ENCODE measurements at places on chromosomes 7 and 10. TPM values are rescaled to one million over a fixed set of nuclear protein-coding genes. Genes with fewer than 3 reads are reported as not detected.

- DNase-seq: no peak
Measured at GRCh38 chr7:90552521-90552920, 43.6 kb upstream of the CDK14 start.

Gene ABCB4
- 0.07 TPM for total RNA-seq

Gene TET1
- total RNA-seq: 2.8 TPM

- DNase-seq: no peak
Measured at GRCh38 chr7:37719077-37719476, 35.5 kb downstream of the GPR141 start.

DNA sequence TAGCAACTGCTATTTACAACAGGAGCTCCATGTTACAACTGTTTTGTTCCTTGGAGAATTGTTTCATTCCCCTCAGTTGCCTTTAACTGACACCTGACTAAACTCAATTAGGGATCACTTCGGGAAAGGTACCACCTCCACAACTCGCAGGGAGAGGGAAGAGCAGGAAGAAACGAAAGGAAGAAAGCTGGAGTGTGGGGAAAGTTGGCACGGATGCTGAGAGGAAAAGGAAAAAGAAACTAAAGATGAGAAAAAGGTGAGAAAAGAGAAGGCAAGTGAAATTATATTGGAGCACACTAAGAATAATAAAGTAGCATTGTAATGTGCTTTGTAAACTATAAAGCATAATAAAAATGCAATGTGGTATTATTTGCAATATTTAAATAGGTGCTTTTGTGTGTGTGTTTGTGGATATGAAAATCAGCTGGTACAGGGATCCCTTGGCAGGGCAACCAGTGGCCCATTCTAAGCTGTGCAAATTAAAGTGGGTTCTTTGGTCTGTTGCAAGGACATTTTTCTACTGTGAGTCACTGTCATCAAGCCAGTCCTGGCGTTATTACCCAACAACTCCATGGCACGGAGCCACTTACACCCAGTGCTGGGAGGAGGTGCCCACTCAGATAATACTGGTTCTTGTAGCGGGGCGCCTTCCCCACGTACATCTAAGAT is 45.9 kb downstream of the HIPK2 start:
- peak; percentile 88 for DNase-seq

DNA sequence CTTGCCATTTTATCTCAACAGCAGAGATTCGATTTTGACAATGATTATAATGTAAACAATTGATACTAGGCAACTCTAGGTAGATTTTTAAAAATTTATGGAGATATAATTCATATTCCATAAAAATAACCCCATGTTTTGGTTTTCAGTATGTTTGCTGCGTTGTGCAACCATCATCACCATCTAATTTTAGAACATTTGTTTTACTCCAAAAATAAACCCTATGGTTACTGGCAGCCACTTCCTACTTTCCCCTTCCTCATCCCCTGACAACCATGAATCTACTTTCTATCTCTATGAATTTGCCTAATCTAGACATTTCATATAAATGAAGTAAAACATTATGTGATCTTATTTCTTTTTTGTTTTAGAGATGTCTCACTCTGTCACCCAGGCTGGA is 401.9 kb downstream of the THSD7A start:
- no peak for DNase-seq

GRCh38 chr10:23585666-23586065 is 146.8 kb downstream of the OTUD1 start:
- DNase-seq: no peak

Gene FZD8
- 16.5 TPM for total RNA-seq

DNA sequence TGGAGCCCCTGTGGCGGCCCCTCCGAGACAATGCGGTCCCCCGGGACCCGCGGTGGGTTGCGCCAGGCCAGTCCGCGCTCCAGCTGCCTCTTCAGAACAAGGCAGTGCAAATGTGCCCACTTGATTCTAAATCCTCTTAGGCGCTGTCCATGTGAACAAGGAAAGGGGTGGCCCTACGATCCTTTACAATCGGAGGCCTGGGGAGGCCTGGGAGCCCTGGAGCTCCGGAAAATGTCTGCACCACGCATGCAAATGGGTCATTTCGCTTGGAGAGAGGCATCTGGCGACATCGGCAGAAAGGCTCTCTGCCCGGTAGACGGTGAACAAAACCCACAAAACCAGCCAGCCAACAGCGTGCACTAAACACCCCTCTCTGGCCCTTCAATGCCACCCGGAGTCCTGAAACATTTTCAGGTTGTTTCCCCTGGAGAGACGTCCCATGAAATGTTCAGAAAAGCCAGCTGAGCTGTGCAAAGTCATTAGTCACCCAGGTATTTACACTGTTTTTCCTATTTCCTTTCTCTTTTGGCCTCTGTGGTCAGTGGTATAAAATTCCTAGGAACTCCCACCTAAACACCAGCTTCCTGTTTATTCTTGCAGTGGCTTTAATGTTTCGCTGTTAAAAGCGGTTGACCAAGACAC is 102.8 kb upstream of the ZNF438 start:
- DNase-seq: no peak

Gene NKX2-3
- total RNA-seq: 0.25 TPM

DNA sequence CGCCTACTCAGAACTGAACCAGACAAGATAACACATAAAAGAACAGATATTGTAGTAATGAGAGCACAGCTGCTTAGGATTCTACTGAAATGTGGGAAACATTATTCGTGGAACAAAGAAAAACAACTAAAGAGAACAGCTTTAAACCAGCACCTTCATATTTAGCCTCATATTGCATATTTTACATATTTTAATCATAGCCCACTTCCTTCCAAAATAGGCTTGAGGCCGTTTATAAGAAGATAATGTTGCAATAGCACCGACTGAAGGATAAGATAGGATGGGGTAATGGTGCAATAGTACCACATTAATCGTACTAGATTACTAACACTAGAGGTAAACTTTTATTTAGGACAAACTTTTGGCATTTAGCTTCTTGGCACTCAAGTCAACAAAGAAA is 71.3 kb downstream of the KCND2 start:
- no peak for DNase-seq

DNA sequence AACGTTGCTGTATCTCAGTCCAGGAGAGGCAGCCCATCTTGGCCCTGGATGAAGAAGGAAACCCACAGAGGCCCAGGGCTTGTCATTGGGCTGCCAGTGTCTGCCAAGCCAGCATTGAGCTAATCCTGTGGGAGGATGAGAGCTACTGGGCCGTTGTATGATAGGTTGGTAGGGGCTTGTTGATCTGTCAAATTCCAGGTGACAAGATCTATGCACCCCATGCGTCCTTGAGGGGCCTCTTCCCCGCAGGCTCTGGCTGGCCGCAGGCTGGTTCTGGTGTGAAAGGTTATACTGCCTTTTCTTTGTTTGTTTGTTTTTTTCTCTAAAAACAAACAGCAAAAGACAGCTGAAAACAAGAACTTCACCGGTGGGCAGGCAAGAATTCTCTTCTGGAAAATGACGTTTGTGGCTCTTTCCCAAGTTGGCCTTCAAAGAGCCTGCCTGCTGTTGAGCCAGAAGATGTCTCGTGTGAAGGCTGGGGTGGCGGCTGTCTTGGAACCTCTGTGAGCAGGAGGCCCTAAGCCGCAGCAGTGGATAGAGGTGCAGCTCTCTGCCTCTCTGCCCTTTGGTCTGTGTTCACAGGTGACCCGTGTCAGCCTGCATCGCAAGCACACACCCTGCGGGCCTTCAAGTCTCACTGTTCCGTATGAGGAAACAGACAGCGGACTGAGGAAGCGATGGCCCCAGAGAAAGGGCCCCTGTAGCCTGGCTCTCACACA is 23.3 kb downstream of the CYP17A1 start:
- DNase-seq: no peak

- DNase-seq: no peak
Measured at GRCh38 chr7:141641876-141642275, 60.1 kb downstream of the DENND11 start.

- no peak for DNase-seq
Measured at GRCh38 chr7:130290745-130291144, 2.2 kb upstream of the CPA4 start.

GRCh38 chr10:110075686-110076085 is 67.9 kb downstream of the ADD3 start:
- DNase-seq: no peak

- no peak for DNase-seq
Measured at GRCh38 chr7:33667196-33667595, 238.1 kb upstream of the BMPER start.

- no peak for DNase-seq
Measured at GRCh38 chr7:148800677-148801076, 83.4 kb downstream of the EZH2 start.

DNA sequence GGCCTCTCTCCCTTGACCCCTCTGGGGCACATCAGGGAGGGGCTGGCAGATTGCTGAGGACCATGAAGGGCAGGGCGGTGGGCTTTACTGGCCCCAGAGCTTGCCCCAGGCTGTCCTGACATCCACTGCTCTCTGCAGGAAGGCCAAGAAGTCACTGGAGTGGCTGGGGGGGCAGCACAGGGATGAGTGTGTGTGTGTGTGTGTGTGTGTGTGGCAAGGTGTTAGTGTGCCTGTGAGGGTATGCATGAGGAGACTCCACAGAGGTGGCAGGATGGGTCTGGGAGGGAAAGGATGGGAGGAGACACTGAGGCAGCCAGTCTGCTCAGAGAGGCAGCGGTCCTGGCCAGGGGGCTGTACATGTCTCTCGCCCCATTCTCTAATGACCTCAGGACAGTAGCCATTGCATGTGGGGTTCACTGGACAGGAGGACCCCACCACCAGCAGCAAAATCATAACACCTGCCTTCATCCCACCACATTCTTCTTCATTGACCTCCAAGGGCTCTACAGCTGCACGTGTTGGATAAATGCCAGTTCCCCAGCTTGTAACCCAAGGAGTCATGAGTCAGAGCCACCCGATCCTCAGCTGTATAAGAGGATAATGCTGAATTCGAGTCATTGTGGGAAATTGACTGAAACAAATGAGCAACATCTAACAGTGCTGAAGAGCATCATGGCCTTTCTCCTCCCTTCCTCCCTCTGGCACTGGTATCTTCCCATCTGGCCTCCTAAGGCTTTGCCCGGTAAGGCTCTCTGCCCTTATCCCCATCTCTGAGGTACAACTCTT is 720.5 kb downstream of the GRID1 start:
- DNase-seq: no peak

- DNase-seq: no peak
Measured at GRCh38 chr7:24982917-24983316, 2.9 kb upstream of the OSBPL3 start.

Gene HILPDA
- total RNA-seq: 16.1 TPM

Gene SYT15
- 0.17 TPM for total RNA-seq

Gene HOXA2
- total RNA-seq: 1.8 TPM

DNA sequence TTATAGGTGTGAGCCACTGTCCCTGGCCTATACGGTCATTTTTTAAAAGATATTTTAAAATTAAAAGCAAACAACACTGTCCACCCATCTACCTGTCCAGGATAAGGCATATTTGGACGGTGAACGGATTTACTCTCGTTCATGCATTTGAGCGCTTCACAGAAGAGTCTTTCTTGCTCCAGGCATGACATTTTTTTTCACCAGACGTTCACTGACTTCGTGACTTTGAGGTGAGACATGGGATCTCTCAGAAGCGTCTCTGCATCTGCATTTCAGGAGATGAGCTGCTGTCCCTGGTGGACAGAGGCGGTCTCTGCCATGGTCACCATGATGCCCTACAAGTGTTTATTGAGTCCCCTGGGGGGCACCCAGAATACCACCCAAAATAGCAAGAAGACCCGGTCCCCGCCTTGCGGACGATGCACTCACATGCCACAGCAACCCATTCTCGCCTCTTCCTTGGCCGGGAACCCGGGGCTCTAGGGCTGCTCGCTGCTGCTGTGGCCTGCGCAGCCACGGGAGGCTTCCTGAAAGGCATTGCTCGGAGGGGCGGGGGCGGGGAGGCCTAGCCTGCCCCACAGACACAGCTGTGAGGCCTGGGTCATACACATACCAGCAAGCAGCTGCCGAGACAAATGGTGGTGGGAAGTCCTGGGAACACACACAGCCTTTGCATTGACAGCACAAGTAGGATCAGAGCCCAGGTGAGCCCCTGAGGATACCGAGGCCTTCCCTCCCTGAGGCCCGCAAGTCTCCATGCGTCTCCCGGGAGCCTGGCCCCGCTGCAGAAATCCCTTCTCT is 84.4 kb downstream of the RGS10 start:
- DNase-seq: no peak

Gene SFRP4
- total RNA-seq: 0.09 TPM

Gene PARD3
- 71.6 TPM for total RNA-seq

DNA sequence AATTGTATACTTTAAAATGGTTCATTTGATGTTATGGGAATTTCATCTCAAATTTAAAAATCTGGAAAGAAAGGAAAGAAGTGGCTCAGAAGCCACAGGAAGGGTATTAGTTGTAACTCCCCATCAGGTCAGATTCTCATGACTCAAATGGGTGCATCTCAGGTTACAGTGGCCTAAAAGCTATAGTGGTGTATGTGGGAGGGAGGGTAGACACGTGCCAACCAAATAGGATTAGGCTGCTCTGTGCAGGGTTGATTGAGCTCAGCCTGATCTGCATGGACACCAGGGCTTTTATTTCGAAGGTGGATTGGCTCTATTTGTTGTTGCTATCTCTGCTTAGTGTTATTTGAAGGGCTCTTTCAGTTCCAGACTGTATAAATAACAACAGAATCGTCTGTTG is 121.5 kb upstream of the PRR15 start:
- DNase-seq: no peak

Gene SPDYE2B
- not detected for total RNA-seq

- DNase-seq: no peak
Measured at GRCh38 chr7:120997882-120998474, 9.5 kb downstream of the CPED1 start.

GRCh38 chr10:63021225-63021624 is 111.9 kb upstream of the NRBF2 start:
- no peak for DNase-seq

DNA sequence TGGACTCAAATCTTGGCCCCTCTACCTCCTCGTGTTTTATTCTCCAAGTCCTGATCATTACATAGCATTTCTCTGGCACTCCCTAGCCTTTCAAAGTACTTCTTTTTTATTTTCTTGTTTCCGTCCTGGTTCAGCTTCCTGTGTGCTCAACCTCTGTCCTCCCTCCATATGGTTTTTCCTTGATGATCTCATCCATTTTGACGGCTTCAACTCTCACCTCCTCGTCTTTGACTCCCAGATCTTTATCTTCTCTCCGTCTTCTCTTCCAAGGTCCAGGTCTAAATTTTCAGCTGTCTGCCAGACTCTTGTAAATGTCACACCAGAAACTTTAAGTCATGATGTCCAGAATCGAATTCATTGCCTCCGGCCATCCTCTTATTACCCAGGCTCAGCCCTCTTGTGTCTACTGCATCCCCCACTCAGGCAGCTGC is 23.3 kb upstream of the GFRA1 start:
- no peak for DNase-seq

GRCh38 chr7:156650042-156650441 is 9.5 kb downstream of the RNF32 start:
- no peak for DNase-seq

Gene ADAM12
- 1.1 TPM for total RNA-seq

Gene CALML3
- not detected for total RNA-seq

DNA sequence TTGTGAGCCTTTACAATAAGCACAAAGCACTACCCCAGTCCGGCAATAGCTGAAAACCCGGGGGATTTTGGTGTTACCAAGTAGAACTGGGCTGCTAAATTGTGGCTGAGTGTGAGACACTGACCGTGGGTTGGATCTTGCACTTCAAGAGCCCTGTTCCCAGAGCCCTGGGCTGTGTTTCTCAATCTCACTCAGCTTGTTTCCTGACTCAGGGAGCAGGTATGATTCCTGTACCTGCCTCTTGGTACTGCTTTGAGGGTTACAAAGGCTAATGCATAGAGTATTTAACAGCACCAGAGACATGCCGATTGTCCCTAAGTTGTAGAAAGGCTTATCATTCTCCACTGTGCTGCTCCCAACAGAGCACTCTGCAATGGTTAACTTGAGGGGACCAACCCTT is 134.6 kb downstream of the TEX36 start:
- no peak for DNase-seq

Data from NCI-H460 (cell line).